Pancreas (tissue), 10 donors: ENCODE measurements at places on chromosomes 6 and 20. TPM values are rescaled to one million over a fixed set of nuclear protein-coding genes. Genes with fewer than 3 reads are reported as not detected.

DNA sequence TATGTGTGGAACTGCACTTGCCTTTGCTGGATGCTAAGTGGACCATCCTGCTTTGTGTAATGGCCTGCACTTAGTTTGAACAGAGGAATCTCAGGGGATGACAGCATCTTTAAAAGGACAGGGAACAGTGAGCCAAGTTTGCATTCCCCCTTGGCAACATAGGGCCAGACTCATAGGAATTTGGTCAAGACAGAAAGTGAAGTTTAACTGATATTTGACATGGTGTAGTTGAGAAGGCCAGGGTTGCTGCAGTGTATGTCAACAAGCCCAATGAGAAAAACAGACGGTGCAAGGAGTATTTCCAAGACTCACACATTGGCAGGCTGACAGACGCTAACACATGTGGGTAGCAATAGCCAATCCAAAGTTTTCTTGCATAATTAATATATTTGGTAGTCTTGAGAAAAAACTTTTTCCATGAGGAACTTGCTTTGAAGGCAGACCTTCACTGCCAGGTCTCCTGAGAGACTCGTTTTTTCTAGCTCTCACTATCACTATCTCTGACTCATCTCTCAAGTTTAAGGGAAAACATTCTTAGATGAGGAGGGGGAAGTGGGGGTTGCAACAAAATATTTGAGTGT, 213.8 kb downstream of the IBTK start:
- DNase-seq, result no peak

The ZBTB22 gene
- total RNA-seq, result 7.6 TPM

The HUS1B gene
- total RNA-seq, result not detected

DNA sequence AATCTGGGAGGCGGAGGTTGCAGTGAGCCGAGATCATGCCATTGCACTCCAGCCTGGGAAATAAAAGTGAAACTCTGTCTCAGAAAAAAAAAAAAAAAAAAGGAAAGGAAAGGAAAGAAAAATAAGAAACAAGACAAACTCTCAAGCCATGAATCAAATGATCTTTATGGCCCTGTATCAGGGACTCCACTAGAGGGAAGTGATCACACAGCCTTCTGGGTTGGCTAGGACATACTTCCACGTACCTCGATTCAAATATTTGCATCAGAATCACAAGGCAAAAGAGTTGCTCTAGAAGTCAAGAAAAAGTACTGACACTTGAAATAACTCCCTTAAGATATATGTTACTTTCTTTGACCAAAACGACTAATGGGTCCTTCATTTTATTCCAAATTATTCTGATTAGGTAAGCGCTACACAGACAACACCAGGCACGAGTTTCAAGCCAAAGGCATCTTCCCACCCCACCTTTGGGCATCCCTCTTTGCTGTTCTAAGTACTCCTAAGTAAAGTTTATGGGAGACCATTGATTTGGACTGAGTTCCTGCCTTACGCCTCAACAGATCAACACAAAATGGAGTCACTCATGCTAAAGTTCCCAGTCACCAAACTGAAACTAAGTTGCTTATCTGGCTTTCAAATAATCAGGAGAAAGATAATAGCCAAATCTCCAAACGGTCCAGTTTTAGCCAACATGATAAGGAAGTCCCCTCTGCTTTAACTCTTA, 77.5 kb upstream of the NT5E start:
- DNase-seq, result no peak

GRCh38 chr6:110949679-110950285, 8.7 kb upstream of the GTF3C6 start:
- no peak for DNase-seq

- DNase-seq, result no peak
Observed at GRCh38 chr6:137795501-137795900, 71.6 kb upstream of the TNFAIP3 start.

DNA sequence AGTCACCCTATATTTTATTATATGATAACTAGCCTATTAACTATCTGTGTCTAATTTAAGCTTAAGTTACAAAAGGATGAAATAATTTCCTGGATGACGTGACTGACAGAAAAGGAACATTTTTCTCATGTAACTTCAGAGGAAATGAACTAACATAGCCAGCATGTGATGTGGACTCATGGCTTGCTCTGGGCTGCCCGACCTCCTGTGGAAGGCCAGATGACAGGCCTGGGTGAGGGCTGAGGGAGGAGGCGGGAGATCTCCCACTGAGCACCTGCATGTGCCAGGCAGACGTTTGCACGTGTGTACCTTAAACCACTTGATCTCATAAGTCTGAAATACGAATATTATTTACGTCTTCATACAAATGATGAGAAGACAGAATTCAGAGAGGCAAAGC, 321.1 kb downstream of the SYNE1 start:
- no peak for DNase-seq

DNA sequence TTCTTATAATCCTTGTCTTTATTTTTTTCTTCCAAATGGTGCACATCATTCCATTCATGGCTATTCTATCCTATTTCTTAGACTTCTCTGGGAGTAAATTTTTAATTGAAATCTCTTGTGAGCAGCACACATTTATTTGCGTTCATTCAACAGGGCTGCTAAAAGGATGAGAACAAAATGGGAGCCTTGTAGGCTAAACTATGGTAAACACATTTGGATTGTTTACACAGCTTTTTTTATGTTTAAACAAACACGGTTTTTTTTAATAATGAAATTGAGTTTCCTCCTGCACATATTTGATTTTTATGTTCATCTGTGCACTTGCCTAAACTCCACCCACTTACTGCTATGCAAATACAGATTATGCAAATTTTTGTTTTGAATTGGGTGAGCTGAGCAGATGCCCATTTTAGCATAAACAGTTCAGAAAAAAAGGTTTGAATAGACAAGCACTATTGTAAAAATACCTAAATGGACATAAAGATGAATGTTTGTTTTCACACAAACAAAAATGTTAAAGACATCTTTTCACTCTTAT, 92.0 kb downstream of the OLIG3 start:
- no peak for DNase-seq

- DNase-seq, result no peak
Observed at GRCh38 chr6:53294611-53295010, 54.1 kb downstream of the ELOVL5 start.

DNA sequence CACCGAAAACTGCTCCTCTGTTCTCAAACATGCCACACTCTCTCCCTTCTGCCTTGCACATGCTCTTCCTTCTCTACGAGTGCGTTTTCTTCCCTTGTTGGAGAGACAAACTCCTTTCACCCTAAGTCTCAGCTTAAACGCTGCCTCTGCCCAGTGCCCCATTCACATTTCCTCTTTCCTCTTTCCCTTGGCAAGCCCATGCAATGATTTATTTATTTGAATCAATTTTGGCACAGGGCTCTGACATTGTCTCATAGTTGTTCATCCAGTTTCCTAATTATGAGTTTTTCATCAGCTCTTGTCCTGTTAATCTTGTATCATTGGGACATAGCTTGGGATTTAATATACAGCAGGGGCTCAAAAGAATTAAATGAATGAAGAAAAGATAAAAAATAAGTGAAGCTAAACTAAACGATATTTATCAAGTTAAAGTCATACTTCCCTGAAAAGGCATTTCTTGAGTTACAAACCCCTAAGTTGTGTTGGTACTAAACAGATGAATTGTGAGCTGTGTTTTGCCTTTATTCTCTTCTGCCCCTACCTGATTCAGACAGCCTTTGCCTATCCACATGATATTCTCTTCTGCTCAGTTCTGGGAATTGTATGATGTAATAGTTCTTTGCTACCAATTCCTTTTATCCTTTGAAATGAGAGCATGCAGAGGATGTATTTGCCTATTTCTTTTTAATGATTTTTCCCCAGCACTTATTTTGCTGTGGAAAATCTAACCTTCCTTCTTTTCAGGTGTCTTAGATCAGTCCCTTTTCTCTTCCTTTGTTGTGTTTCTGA, 704.4 kb downstream of the UTRN start:
- DNase-seq, result no peak

GRCh38 chr6:139474145-139475108, 100.0 kb upstream of the CITED2 start:
- DNase-seq, result peak; percentile 22

The SPATS1 gene
- total RNA-seq, result not detected

GRCh38 chr6:7137335-7138045, 29.7 kb downstream of the RREB1 start:
- DNase-seq, result no peak

DNA sequence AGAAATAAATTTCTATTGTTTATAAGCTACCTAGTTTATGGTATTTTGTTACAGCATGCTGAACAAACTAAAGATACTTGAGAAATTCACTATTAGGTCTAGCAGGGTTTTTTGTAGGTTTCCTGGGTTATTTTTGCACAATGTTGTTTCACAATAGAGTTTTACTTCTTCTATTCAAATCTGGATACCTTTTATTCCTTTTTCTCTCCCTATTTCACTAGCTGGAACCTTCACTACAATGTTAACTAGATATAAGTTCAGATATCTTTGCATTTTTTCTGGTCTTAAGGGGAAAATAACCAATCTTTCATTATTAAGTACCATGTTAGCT, 237.7 kb upstream of the CITED2 start:
- DNase-seq, result no peak

- no peak for DNase-seq
Observed at GRCh38 chr6:130412556-130413290, 46.9 kb downstream of the TMEM200A start.
